ENCODE measurements at places on chromosomes 11 and 22.

- no peak for DNase-seq
Observed at GRCh38 chr11:131609337-131609736, 238.9 kb downstream of the NTM start.

- DNase-seq, result no peak
Observed at GRCh38 chr11:16812274-16812673, 73.8 kb downstream of the C11orf58 start.

DNA sequence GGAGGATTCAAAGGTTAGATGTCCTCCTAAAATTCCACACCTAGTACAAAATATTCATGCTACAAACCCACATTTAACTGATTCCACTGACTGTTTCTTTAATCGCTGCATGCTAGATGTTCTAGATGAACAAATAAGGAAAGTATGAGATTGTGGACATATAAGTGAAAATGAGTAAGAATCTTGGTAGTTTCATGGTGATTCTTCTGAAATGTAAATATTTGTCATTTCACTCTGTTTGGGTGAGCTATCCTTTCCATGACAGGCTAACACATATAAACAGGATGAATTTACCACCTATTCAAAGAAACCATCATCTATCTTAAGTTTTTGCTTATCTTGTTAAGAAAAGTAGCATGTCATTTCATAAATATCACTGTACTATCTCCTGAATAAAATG lies 14.8 kb downstream of the OR5B3 start:
- no peak for DNase-seq

DNA sequence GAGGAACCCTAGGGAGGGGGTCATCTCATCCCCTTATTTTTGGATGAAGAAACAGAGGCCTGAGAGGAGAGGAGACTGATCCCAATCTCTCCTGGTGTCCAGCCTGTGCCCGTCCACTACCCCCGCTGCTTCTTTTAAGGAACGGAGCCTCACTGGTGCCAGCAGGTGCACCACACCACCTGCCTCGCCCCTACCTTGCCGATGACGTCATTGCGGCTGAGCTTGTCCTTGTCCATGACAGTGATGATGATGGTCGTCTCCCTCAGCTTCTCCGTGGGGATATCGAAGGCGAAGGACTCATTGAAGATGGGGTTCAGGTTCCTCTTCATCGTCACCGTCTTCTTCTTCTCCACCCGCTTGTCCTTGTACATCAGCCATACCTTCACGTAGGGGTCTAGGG lies 14.3 kb downstream of the LRRC10B start:
- DNase-seq, result no peak

- DNase-seq, result no peak
Observed at GRCh38 chr11:85717429-85717828, 31.4 kb upstream of the CCDC89 start.

DNA sequence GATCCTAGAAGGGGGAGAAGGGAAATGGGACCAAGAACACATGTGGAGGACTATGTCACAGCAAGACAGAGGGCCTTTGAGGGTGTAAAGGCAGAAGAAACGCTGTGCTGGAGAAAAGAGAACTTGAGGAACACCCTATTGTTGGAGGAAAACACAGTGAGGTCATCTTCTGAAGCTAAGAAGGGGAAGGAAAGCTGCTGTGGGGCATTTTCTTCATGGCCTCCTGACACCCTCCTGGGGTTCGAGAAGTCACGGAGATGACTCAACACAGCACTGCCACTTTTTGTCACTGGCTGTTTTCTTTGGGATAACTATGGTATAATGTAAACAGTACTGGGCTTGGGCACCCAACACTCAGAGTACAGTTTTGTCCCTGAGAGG lies 492.6 kb upstream of the CADM1 start:
- no peak for DNase-seq

- DNase-seq, result no peak
Observed at GRCh38 chr11:10518891-10519290, 22.1 kb downstream of the RNF141 start.

- no peak for DNase-seq
Observed at GRCh38 chr11:73394416-73395296, 18.5 kb downstream of the RELT start.

- no peak for DNase-seq
Observed at GRCh38 chr11:2399488-2400068, 972 bp upstream of the TSSC4 start.

DNA sequence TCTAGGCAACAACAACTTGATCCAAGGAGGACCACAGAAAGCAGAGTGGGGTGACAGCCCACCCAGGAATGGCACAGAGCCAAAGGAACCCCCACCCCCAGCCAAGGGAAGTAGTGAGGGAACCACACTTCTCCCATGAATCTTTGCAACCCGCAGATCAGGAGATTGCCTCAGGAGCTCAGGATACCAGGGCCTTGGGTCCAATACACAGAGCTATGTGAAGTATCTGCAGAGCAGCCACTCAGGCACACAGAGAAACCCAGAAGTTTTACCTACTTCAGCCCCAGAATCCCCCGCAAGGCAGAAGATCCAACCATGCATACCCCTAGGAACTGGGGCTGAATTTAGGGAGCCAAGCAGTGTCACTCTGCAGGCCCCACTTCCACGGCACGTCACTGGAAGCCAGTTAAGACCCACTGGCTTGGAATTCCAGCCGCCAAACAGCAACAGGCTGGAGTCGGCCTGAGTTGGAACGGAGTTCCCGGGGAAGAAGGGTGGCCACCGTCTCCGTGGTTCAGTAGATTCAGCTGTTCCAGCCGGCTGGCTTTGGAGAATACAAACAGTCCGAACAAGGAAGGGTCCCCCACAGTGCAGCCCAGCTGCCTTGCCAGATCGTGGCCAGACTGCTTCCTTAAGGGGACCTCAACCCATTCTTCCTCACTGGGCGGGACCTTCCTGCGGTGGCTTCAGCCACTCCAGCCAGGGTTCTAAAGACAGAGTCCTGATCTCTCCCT lies 174.1 kb downstream of the TTC28 start:
- no peak for DNase-seq

- no peak for DNase-seq
Observed at GRCh38 chr11:66713746-66714480, 15.1 kb downstream of the SPTBN2 start.

- DNase-seq, result no peak
Observed at GRCh38 chr11:122813176-122813893, 25.0 kb upstream of the CRTAM start.

DNA sequence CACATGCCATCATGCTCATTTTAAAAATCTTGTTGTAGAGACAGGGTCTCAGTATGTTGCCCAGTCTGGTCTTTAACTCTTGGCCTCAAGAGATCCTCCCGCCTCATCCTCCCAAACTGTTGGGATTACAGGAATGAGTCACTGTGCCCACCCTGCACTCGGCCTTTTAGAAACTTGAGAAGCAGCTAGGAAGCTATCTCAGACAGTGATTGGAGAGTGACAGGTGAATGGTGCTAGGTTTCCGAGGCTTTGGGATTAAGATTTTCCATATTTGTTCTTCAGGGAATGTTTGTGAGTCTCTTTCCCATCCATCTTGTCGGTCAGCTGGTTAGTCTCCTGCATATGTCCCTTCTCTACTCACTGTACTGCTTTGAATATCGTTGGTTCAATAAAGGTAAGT lies 10.5 kb downstream of the EI24 start:
- DNase-seq, result no peak

GRCh38 chr11:132100583-132100982 lies 730.2 kb downstream of the NTM start:
- no peak for DNase-seq

GRCh38 chr22:34587357-34588356 lies 478.3 kb upstream of the ISX start:
- DNase-seq, result no peak

DNA sequence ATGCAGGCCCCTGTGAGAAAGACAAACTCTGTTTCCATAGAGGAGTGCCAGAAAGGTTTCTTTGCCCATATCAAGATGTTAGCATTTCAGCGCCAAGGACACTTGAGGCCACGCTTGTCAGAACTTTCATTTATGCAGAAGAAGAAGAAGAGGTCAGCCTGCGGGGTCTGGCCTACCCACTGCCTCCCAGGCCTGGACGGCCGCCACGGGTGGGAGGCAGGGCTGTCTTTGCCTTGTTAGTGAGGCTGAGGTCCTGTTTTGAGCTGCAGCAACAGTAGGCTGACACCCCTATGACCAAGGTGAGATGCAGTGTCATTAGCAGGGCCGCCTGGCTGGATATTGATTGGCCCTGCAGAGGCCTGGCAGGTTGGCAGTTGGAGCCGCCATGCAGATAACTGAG lies 183.9 kb downstream of the GRIK4 start:
- DNase-seq, result no peak

DNA sequence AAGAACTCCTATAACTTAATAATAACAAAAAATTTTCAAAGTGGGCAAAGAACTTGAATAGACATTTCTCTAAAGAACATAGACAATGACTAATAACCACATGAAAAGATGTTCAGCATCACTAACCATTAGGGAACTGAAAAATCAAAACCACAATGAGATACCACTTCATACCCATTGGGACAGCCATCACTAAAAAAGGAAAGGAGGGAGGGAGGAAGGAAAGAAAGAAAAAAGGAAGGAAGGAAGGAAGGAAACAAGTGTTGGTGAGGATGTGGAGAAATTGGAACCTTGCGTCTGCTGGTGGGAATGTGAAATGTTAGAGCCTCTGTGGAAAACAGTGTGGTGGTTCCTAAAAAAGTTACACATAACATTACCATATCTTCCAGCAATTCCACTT lies 55.8 kb downstream of the MS4A13 start:
- no peak for DNase-seq

Data from activated CD8-positive, alpha-beta memory T cell treated with anti-CD3 and anti-CD28 coated beads for 1 hour (primary cell).